ENCODE measurements at places on chromosomes 5 and 9.
A peak's percentile ranks its signal among the peaks of the same experiment; 100 is the strongest.

DNA sequence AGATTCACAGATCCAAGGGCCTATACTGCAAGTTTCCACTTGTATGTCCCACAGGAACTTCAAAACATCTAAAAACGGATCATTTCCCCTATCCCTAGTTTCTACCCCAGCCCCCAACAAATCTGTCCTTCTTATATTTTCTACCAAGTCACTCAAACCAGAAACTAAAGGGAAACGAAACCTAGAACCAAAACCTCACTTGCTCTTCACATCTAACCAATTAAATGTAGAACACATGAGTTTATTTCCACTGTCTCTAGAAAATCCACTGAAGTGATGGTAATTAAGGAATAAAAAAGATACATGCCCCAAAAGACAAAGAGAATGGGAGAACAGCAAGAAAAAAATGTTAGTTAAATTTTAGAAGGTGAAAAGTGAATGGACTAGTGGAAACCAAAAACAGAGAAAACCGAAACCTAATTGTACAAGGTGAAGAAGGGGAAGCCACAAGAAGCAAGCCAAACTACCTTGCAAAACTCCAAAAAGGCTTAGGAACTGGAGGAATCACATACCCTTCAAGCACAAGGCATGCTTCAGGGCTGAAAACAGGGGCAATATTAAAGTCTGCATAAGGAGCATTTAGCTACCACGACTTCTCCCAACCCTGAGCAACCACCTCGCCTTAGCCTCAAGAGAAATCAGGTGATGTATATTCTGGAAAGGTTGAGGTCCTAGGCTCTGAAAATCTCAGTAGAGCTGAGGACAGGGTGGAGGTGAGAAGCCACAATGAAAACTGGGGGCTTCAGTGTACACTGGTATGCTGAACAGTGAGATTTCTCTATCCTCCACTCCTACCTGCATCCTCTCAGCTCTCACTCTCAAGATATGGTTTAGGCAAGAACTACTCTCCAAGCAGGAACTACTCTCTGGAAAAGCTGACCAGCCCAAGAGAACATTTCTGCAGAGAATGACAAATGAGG is 11.1 kb downstream of the SMU1 start:
- DNase-seq: peak; percentile 58

GRCh38 chr9:124500796-124501611 is 6.2 kb downstream of the NR5A1 start:
- DNase-seq: no peak

DNA sequence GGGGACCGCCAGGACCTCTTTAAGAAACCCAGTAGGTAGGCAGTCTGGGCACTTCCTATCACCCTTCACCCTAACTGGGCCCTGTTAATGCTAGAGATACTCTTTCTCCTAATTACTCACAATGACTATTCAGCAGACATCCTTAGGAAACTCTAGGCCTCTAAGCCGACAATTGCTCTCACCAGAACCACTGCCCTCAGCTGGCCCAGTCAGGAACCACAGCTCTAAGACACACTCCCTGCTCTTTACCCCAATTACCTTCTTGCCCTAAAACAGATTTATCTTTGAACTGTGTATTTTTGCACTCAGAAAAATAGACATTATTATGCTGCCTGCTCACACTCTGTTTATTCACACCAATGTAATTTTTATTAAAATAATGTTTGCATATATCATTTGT is 432.6 kb upstream of the SLC30A5 start:
- peak; percentile 44 for DNase-seq

- DNase-seq: no peak
Observed at GRCh38 chr9:89483592-89484474, 14.1 kb downstream of the SEMA4D start.

GRCh38 chr5:33229216-33229615 is 211.5 kb upstream of the TARS1 start:
- no peak for DNase-seq

GRCh38 chr5:125604104-125604503 is 819.1 kb upstream of the GRAMD2B start:
- DNase-seq: no peak

DNA sequence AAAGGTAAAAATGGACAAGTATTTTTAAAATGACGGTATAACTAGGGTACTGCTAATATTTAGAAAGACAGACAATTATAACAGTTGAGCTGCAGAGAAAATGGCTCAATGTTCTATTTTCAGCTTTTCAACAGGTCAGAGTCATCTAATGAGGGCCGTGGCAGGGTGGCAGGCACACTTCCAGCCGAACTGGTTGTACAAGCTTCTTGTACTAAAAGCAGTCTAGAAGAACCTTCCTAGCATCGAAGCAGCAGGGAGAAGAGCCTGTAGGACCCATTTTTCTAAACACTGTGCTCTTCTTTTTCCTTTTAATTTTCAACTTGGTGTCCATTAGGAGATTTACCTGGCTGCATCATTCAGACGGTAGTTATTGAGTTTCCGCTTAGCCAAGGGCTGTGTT is 85.6 kb downstream of the SLC28A3 start:
- DNase-seq: no peak

DNA sequence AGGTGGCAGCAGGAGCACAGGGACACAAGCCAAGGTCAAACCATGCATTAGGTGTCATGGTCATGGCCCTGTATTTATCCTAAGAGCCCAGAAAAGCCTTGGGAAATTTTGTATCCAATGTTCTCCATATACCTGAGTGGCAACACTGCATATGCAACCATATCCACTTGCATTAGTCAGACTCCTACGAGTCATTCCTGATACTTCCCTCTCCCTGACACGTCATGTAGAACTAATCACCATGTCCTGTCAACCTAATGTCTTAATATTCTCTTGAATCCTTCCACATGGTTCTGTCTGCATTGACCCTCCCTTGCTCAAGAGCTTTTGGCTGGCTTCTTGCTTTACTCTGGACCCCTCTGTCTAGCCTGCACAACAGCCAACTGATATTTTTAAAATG is 9.4 kb downstream of the SCGB3A2 start:
- peak; percentile 45 for DNase-seq

DNA sequence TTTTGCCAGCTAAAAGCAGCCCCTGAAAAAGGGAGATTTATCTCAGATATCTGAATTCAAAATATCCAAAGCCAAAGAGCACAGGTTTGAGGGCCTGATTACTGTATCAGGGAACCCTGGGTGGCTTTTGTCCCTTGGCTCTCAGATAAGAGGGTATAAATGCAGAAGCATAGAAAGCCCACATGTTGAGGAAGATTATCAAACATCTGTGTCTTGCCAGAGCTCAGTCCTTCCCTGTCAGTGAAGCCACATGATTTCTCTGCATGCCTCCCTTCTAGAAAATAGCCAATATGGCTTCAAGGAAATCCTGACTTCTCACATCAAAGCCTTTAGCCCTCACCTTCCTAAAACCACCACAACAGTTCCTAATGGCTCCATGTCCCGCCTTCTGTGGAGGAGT is 408.0 kb upstream of the DMAC1 start:
- no peak for DNase-seq

- DNase-seq: no peak
Observed at GRCh38 chr9:31623511-31623910, 760.9 kb upstream of the ACO1 start.

DNA sequence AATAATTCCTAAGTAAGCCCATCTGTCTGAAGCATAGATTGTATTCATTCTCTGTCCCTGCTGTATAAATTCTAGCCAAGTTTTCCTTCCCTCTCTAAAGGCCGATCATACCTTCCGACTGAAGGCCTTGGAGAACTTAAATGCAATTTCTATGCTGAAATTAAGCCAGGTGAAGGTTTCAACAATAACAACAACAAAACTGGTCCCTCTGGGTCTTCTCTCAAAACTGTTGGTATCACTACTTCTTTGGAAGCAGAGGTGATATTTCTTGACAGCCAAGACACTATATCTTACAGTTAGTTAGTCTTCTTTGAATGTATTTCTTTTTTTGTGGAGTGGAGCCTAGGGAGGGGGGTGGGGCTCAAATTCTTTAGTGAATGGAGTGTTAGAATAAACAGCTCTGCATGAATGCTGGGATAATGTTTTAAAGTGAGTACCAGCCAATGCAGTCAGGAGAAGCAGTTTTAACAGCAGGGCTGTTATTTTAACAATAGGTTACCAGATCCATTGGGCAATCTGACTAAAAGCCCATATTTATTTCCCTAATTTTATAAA is 508.9 kb downstream of the EBF1 start:
- DNase-seq: no peak

DNA sequence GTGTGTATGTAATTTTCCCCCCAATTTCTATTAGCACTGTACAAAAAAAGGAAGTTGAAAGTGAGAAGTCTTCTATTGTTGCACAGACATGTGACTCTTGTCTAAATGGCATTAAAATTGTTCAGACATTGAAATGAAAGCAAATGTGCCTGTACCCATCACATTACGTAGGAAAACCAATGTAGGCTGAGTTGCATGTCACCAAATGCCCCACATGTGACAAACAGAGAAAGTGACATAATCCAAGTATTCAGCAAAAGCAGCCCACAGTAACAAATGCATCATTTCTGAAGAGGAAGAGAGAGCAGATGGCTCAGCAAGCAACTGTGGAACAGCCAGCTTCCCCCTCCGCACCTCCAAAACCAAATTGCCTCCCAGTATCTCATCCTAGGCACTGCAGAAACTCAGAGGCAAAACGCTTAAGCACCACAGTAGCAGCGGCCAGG is 161.5 kb upstream of the NR4A3 start:
- DNase-seq: peak; percentile 90

DNA sequence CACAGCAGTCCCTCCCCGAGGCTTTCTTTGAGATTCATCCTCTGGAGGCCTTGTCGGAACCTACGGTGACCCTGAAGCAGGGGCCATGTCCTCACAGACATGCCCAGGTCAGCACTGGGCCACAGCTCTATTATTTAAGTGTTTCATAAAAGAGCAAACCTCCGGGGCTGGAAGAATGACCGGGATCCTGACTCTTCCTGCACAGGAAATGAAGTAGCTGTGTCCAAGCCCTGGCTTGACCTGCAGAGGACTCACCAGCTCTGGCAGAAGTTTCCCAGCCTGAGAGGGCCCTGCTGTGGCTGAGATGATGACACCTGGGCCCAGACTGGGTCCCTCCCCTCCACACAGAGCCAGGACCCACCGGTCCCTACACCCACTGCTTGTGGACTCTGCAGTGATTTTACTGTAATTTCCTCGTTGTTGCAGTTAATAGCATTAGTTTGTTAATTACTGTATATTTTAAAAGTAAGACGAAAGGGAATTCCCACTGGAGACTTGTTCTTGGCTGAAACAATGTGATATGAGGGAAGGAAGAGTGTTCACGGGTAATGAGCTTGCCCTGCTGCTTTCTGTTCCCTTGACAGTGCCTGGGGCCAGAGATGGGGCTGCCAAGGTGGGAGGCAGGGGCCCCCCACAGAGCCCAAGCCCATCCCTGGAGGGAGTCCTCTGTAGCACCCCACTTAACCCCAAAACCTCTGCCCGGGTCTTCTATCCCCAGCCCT is 72.2 kb downstream of the PCDH1 start:
- no peak for DNase-seq

GRCh38 chr9:106069241-106069640 is 374.9 kb downstream of the TMEM38B start:
- DNase-seq: no peak

DNA sequence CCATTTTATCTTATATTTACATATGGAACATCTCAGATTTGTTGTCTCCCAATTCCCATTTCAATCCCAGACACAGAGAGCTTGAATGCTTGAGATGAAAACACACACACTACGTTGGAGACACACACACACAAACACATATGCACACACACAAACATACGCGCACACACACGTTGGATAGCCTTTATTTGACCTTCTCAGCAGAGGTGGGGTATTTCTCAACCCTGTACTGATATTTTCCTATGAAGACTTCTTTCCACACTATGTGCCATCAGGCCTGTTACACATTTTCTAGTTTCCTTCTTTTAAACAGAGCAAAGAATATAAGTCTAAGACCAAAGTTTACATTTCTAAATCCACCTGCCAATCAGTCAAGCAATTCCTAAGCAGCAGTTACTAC is 291.0 kb downstream of the TAF11L14 start:
- DNase-seq: no peak

DNA sequence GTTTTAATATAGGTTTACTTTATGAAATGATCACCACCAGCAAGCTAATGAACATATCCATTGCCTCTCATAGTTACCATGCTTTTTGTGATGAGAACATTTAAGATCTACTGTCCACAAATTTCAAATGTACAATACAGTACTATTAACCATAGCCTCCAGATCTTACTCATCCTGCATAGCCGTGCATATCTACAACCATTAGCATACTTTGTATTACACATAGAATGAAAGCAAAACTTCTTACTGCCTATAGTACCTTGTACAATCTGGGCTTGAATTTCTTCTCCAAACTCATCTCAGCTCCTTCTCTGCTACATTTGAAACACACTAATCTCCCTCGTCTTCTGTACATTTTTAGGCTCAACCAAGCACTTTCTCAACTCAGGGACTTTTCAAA is 510.6 kb downstream of the PRR16 start:
- DNase-seq: no peak

- no peak for DNase-seq
Observed at GRCh38 chr9:86594724-86595123, 240.5 kb upstream of the TUT7 start.

GRCh38 chr5:15752663-15753285 is 252.8 kb downstream of the FBXL7 start:
- DNase-seq: no peak

DNA sequence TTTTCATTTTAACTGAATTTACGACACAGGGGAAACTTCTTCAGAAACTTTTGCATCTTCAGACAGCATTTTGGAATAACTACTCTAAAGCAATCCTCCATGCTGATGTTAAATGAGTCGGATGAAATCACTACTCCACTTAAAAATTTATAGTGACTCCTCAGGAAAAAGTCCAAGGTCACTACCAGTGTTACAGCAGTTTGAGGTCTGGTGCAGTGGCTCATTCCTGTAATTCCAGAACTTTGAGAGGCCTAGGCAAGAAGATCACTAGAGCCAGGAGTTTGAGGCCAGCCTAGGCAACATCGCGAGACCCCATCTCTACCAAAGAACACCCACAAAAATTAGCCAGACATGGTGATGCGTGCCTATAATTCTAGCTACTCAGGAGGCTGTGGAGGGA is 5.9 kb upstream of the GAS1 start:
- DNase-seq: no peak

DNA sequence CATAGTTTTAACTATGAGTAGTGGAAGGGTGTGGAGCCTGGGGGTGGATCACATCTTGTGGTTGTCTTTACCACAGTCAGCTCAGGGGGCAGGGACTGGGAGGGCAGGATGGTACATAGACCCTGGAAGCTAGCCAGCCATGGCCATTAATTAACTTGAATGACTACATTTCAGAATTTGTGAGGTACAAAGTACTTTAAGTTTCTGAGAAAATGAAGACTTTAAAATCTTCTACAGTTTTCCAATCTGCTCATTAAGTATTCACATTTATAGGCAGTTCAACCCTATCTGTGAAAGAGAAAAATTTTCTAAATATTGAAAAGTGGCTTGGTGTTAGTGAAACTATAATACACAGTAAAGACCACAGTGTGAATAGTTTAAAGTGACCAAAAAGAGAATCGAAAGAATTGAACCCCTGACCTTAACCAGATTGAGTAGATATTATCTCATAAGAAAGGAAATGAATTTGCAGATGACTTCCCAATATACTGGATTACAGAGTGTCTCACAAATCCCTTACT is 234.2 kb upstream of the MEF2C start:
- DNase-seq: no peak

GRCh38 chr5:139755892-139756671 is 39.5 kb upstream of the PSD2 start:
- DNase-seq: no peak
